ENCODE measurements at places on chromosomes 12 and 14.

DNA sequence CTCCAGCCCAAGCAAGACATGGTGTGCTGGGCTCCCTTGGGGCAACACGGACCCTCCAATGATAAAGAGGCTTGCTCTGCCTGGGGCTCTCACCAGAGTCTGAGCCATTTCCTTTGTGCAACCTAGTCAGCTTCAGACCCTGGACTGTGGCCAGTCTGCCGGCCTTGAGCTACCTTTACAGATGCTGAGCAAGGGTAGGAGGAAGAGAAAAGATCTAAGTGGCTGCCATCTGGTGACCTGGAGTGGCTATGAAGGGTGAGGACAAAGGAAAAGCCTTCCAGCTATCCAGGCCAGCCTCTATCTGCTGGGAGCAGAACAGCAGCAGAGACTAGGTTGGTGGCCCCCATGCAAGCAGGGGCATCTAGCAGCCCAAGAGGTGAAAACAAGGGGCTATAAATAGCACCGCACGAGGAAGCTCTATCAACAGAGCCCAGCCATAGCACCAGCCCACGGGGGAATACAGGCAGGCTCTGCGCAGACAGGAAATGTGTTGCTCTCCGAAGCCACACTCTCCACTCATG lies 230.1 kb downstream of the FOXN3 start:
- DNase-seq, result no peak

DNA sequence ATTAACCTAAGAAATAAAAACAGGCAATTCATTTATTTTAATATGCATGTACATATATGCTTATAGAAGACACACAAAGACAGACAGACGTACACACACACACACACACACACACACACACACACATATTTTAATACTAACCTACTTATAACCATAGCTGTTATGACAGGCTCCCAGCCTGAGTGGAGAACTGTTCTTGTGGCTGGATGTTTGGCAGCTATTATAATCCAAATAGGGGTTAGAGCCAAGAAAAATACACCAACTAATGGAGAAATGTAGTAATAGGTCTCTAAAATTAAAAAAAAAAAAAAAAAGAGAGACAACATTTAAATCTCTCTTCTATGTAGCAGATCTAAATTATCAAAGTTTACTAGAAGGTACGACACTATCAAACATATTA lies 91.8 kb downstream of the SLC41A2 start:
- DNase-seq, result no peak

- no peak for DNase-seq
These were observed 27.9 kb downstream of the SMUG1 start for GRCh38 chr12:54160769-54161480.

- no peak for DNase-seq
These were observed 41.9 kb upstream of the ABCC9 start for GRCh38 chr12:21983095-21983494.

DNA sequence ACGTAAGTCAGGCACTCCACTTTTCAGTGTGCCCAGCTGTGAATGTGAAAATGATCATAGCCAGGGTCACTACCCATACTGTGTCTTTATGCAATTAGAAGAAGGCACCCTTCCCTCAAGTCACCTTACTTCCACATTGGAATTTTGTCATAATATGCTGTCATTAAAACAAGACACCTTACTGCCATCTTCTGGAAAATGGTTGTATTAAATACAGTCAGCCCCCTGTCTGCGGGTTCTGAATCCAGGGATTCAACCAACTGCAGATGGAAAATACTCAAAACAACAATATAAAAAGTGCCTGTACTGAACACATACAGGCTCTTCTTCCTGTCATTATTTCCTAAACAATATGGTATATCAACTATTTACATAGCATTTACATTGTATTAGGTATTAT lies 70.2 kb upstream of the TBX5 start:
- DNase-seq, result no peak

- DNase-seq, result no peak
These were observed 31.9 kb upstream of the HIF1A start for GRCh38 chr14:61663312-61663979.

DNA sequence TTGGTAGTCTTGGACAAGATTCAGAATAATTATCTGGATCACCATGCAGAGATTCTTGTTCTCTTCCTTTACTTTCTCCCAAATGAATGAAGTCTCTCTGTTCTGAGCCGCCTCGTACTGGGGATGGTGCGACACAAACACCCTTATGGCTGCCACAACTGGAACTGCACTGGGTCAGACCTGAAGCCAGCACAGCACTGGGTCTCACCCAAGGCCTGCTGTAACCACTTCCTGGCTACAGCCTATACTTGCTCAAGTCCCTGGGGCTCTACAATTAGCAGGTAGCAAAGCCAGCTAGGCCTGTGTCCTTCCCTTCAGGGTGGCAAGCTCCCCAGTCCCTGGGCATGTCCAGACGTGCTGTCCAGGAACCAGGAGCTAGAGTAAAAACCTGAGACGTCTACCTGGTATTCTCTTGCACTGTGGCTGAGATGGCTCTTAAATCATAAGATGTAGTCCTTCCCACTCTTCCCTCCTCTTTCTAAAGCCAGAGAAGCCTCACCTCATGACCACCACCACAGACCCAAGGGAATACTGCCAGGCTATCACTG lies 27.6 kb downstream of the IFNG start:
- DNase-seq, result no peak

DNA sequence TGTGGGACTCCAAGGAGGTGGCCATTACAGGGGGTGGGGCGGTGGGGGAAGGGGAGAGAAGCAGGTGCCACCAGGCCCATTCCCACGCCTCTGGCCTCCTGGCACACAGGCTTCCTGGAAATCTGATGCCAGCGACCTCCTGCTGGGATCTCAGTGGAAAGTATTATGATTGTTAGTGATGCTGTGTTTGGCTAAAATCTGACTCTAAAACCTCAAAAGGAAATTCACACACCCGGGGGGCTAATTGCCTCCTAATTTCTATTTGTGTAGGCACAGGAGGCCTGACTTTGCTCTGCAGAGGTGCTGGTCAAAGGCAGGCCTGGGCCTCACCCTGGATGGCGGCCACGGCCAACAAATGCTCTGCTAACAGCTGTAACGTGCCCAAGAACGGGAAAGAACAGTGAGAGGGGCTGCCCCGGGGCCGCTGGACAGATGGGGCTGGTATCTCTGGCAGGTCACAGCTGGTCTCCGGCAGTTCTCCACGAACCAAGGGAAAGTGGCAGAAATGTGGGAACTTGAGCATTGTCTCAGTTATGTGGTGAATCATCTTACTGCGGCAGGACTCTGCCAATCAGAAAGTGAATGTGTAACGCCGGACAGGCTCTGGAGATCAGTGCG lies 14.3 kb downstream of the FAM181A start:
- DNase-seq, result no peak

- no peak for DNase-seq
These were observed 28.2 kb downstream of the TTC7B start for GRCh38 chr14:90788031-90788430.

GRCh38 chr14:53491256-53491883 lies 338.2 kb upstream of the DDHD1 start:
- no peak for DNase-seq

GRCh38 chr14:70489579-70490200 lies 37.7 kb downstream of the ADAM21 start:
- DNase-seq, result no peak

DNA sequence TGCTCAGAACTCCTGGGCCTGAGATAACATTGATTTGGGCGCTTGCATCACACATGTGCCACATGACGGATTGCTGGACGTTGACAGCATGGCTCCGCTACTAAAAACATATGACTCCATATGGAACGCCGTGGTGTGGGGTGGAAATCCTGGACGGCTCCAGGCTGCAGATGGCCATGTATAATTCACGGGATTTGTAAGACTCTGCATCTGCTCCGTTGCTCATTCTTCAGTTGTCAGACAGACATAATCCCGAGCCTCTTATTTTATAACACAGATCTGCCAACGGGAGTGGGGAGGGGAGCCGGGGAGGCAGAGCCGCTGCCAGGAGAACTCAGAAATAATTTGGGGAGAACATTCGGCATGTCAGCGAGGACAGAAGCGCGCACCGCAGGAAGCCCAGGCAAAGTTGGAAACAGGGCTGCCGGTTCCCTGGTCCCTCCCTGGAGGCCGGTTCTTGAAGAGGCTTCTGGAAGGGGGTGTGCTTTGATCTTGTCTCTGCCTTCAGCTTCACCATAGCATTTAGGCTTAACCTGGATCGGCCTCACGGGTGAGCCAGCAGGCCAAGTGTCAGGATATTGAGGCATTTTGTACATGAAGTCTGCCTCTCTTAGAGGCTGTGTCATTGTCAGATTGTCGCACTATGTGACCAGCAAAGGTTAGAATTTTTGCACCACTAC lies 45.8 kb upstream of the MYL2 start:
- no peak for DNase-seq

DNA sequence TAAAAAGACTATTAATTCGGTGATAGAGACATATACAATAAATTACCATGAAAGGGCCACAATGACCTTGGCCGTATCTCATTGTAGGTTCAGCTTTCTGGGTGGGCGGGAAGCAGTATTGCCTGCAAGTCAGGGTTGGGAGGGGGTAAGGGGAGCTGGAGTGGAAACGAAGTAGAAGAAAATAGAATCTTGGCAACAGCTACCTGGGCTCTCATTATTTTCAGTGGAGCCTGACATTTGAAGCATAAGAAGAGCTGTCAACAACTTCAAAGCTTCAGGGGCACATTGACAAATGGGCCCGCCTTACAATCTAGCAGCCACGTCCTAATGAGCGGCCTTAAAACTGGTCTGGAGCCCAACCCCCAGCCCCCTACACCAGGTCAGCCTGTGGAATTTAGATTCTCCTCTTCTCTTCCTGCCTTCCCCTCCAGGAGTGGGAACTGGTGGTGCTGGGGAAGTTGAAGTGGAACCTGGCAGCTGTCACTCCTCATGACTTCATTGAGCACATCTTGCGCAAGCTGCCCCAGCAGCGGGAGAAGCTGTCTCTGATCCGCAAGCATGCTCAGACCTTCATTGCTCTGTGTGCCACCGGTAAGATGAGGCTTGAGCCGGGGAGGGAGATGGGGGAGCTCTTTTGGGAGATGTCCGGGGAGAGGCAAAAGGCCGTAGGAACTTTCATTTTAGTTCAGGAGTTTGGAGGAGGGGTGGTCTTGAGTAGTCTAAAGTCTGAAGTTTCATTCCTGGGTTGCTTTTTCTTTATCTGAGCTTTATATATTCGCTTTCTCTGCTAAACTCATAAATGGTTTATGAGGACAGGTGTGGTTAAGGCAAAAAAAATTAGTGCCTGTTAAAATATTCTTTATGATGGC lies 5.0 kb downstream of the CCND2 start:
- DNase-seq, result no peak

DNA sequence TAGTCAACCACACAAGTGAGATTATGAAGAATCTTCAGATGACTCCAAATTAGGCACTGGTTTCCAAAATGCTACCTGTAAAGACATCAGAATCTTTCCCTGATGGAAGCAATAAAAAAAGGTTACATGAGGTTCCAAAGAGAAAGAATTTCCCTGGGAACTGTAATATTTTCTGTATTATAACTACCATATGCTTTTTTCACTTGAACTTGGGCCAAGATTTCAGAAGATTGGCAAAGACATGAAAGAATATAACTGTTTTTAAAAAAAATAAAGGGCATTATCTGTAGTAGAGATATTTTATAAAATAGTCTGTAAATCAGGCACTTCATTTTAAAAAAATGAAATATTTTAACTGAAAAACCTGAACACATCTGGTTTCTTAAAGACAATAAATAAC lies 12.9 kb downstream of the HECTD1 start:
- DNase-seq, result no peak

DNA sequence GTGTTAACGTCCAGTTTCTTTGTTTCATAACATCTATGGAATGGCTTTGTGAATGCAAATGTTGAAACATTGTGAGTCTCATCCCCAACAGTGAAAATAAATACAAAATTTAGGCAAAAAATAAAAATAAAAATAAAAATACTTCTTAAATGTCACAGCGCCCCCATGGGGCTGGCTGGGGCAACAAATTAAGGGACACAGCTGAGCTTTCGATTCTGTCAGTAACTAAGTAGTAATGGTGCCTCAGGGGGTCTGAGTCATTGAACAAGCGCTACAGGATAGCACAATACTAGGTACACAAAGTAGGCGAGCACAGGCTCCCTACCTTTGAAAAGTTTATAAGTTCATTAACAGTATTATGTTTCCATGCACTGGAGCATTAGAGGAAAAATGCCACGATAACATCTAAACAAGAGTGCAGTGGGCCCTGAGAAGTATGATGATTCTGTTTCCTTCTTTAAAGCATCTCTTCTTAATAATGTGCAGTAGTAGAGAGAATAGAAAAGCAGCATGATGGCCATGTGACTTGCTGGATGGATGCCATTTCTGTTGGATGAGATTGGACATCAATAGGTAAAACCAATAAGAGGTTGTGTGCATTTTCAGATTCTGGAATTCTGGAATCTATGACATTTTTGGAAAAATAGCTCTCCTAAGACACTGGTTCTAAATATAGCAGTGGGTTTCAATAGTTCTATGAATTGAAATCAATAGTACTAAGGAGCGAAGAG lies 667.2 kb downstream of the DIO2 start:
- DNase-seq, result no peak

DNA sequence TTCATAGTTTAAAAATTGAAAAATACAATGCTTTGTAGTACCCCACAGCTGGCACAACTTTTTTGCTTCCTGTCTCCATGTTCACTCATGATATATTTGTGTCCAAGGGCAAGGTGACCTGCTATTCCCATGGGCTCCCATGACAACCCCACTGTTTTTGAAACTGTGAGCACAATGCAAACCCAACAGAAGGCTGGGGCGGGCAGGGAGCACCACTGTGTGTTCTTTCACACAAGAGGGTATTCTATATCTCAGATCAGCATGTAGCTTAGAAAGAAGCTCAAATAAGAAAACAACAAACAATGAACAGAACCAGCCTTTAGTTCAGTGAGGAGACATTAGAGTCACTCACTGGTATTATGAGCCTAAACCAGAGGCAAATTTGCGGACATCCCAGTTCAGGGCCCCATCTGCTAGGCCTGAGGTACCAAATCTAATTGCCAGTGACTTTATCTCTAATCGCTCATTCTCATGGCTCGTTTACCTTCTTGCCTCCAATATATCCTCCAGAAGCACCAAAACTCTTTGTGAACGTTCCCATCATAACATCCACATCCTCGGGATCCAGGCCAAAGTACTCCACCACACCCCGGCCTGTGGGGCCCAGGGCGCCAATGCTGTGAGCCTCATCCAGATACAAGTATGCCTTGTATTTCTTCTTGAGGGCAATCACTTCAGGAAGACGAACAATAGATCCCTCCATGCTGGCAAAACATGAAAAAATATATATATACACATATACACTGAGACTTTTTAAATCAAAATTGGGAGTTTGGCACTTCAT lies 56.4 kb upstream of the ISM2 start:
- DNase-seq, result no peak

- DNase-seq, result no peak
These were observed 3.8 kb downstream of the KRT73 start for GRCh38 chr12:52614381-52615207.

GRCh38 chr14:79581912-79582576 lies 629.3 kb downstream of the DIO2 start:
- DNase-seq, result no peak

GRCh38 chr12:84813780-84814663 lies 98.6 kb downstream of the SLC6A15 start:
- DNase-seq, result no peak

- no peak for DNase-seq
These were observed 37.9 kb downstream of the TDG start for GRCh38 chr12:104003596-104003995.
